ENCODE measurements at places on chromosomes 2 and 18.

- DNase-seq = peak; percentile 29
Measured at GRCh38 chr18:59218018-59218417, 1.9 kb upstream of the GRP start.

DNA sequence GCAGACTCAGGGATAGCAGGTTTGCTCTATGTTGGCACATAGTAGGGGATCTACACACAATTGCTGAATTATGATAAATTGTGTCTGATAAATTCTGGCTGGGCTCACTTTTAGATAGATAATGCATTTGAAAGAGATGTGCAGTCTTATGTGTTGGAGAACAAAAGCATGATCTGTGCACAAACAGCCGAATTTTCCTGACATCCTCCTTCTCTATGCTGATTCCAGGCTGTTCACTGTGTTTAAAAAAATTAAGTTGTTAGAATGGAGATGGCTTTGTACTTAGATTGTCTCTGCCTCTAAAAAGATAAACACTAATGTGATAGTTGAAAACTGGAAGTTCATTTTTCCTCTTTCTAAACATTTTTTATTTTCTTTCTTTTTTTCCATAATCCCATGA is 2.1 kb downstream of the CERS6 start:
- no peak for DNase-seq

DNA sequence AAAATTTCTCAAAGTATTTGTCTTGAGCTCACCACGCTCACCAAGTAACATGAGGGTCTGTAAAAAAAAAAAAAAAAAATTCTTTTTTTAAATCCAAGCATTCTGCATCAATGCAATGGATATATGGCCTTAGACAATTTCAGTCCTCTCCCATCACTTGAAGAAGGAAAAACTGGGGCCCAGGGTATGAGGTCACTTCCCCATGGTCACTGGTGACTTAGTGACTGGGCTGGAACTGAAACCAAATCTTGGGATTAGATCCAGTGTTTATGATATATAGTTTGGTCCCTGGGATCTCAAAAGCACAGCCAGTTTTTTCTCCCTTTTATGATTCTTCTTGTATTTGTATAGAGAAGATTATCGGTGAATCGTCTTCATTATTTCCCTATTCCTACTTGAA is 477.9 kb upstream of the TNP1 start:
- DNase-seq = no peak

DNA sequence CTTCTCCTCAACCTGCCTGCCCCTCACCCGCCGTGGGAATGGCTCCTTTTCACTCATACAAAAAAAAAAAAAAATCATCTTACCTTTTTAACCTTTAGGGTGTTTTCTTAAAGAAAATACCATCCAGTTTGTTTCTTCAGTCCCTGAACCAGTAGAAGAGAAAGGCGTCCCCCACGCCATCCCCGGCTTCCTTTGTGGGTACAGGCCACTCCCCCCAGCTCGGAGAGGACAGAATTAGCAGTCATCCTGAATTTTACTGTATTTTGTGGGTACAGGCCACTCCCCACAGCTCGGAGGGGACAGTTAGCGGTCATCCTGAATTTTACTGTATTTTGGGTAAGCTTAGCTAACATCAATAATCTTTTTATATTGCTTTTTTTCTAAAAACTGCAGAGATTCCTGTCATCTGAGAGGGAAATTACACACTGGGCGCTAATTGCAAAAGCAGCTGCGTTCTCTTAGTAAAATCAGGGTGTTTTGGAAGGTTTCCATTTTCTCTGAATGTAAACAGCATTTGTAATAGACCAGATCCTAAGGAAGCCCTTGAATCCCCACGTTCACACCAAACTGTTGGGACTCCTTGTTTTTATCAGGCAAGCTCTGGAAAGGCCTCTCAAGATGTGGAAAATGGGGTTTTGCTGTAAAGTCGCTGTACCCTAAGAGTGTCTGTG is 72.5 kb downstream of the NFATC1 start:
- DNase-seq = no peak

DNA sequence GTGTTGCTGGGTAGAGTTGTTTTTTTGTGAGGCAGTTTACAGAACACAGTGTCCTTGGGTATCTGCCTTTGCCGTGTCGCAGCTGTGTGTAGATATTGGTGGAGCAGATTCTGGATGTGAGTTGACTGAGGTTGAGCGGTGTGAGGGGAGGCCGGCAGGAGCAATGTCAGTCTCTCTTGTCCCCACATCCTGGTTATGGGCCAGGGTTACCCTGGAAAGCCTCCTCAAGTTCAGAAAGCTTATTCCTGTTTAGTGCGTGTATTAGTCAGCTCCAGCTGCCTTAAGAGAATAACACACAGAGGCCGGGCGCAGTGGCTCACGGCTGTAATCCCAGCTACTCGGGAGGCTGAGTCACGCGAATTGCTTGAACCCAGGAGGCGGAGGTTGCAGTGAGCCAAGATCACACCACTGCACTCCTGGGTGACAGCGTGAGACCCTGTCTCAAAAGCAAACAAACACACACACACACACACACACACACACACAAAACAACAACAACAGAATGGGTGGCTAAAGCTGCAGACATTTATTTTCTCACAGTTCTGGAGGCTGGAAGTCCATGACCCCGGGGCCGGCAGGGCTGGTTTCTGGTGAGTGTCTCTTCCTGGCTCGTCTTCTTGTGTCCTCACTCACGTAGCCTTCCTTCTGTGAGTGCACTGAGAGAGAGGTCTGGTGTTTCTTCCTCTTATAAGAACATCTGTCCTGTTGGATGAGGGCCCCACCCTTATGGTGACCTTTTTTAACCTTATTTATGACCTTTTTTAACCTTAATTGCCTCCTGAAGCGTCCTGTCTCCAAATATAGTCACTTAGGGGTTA is 5.1 kb downstream of the NCK2 start:
- DNase-seq = no peak

DNA sequence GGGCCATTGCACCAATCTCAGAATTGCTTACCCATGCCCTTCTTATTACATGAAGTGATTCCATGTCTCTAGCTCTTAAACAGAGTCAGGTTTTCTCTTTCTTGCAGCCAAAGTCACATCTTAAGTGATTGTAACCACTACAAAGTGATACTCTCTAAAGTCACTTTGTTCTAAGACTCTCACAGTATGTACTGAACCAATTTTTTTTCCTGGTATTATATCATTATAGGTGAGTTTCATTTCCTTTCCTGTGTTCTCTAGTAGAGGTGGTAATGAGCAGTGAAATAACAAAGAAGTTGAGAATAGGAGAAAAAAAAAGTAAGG is 66.3 kb upstream of the DARS1 start:
- DNase-seq = no peak

GRCh38 chr2:75722687-75723086 is 12.0 kb upstream of the GCFC2 start:
- no peak for DNase-seq

DNA sequence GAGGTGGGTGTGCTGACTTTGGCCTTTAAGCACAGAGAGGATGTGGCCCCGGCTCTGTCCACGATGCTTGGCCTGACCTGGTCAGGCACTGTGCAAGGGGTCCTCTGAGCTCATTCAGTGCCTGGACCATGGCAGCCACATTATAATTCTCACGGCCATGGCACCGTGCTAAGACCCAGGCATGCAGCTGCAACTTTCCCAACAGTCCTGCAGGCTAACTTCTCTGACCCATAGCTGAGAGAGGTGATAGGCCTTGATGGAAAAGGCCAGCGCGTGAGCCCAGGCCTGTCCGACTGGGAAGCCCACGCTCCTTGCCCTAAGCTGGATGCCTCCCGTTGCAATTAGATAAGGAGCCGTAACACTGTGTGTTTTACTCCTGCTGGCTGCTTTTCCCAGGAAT is 99.9 kb downstream of the TFCP2L1 start:
- DNase-seq = no peak

- DNase-seq = no peak
Measured at GRCh38 chr2:28084564-28084963, 194.0 kb downstream of the BABAM2 start.

DNA sequence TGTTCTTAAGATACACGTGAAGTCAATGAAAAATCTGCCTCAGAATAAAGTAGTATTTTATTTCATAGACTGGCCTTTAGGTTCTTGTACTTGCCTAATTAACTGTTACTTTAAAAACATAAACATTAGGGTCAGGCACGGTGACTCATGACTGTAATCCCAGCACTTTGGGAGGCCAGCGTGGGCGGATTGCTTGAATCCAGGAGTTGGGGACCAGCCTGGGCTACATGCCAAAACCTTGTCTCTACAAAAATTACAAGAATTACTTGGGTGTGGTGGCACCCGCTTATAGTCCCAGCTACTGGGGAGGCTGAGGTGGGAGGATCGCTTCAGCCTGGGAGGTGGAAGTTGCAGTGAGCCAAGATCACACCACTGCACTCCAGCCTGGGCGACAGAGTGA is 16.0 kb upstream of the SNORC start:
- DNase-seq = no peak

DNA sequence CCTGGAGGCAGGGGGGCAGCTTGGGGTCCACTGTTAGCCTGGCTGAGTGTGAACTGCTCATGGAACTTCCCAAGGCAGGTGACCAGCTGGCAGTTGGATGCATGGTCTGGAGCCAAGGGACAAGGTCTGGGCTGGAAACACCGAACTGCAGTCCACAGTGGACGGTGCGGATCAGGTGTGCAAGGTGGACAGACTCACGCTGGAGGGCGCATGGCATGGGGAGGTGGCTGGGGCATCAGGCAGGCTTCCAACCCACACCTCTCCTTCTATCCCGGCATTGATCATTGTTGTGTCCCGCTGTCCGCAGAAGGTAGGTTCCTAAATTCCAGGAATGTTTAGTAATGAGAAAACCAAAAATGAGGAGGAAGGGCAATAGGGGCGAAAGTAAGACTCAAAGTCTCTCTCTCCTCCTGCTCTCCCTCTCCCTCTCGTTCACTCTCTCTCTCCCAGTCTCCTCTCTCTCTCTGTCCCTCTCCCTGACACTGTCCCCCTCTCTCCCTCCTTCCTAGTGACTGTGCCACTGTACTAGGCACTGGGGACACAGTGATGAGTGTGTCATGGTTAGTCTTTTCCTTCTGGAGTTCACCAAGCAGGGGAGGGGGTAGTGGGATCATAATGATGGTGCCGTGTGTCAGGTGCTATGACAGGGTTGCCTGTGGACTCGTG is 30.3 kb upstream of the LPIN1 start:
- no peak for DNase-seq

DNA sequence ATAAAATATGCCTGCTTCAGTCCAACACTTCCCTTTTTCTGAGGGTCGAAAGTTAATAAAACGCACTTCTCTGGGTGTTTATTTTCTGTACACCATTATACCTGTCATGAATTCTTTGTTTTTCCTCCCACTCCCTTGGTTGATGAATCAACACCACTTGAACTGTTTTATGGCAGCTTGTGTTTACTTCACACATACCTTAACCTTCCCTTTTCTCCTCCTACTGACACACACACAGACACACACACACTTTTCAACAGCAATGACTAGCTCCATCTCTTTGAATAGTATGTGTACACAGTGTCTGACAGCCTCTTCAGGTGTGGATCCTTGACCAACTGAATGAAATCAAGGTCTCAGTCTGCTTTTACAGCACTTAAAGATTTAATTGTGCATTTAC is 91.3 kb downstream of the SATB2 start:
- no peak for DNase-seq

- no peak for DNase-seq
Measured at GRCh38 chr2:212448698-212449097, 89.9 kb downstream of the ERBB4 start.

DNA sequence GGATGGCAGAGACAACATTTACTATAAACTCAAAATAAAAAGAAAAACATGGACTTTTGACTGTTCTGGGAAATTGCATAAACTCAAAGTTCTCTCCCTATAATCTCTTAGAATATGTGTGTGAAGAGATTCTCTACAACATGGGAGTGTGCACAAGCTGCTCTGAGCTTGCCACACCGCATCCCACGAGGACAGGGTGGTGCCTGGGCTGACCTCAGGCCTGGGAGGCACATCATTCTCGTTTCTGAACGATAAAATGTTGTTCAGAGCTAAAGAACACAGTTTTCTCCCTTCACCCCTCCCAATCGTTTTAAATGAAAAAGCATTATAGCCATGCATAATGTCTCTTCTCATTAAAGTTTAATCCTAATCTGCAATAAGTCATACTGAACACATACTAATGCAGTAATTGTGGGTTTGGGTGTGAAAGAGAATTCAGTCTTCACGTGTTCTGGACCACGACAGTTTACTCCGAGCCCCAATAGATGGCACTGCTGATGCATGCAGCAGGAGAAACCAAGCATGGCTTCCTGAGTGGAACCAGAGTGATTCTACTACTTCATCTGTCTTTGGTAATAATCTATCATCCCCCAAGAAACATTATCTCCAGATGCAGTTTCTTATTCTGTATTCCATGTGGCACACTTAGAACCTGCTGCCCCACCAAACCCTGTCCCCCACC is 46.9 kb upstream of the LAMA1 start:
- no peak for DNase-seq

DNA sequence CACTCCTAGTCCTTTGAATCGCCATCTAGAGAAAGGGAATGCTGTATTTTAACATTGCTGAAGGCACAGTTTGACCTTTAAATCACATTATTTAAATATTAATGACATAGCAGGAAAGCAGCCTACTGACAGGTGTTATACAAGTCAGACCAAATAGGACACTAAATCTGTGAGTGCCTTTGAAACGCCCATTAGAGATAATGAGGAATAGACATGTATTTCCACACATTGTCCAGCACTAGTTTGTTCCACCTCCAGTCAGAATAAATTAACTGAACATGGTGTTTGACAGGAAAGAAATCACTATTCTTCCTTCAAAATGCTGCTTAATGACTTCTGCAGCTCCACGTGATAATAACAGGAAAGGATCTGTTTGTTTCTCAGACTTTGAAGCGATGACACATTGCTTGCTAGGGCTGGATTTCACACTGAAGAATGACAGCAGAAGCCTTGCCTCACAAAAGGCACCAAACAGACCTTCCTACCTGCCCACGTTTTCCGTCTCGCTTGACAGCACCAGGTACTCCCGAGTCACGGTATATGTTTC is 90.5 kb upstream of the DDX18 start:
- no peak for DNase-seq

All from iPS-NIHi11 (cell line).